ENCODE measurements at places on chromosomes 4 and X. TPM values are rescaled to one million over a fixed set of nuclear protein-coding genes. Genes with fewer than 3 reads are reported as not detected.

DNA sequence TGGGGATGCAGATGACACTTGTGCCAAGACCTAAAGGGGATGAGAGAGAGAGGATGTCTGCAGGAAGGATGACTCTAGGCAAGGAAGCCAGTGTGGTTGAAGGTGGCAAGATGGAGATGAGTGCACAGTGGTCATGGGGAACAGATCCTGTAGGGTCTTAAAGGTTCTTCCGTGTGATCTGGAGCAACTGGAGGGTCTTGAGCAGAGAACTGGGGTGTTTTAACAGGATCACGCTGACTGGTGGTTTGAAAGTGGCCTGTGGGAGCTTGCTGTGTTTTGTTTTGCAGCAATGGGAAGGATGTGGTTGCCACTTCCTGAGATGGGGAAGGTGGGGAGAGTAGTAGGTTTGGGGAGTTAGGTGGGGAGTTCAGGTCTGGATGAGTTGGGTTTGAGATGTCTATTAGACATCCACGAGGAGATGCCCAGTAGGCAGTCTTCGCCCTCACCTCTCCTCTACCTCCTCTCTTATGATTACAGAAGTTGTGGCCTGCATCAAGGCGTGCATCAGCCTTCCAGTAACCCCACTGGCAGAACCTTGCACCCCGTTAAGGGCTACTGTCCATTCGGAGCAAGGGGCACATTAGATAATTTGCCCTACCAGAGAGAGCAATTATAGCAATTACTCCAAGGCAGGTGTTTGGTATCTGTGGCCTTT lies 1.4 kb upstream of the STBD1 start:
- DNase-seq = no peak

DNA sequence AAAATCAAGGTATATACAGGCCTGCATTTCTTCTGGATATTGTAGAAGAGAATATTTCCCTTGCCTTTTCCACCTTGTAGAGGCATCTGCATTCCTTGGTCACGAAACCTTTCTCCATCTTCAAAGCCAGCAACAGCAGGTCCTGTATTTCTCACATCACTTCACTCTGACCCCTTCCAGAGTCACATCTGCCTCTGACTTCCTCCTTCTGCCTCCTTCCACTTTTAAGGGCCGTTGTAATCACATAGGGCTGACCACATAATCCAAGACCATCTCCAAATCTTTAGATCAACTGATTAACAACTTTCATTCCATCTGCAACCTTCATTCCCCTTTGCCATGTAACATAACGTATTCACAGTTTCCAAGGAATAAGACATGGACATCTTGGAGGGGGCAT lies 38.3 kb upstream of the NDP start:
- DNase-seq = no peak

GRCh38 chr4:189279188-189279587 lies 661.5 kb upstream of the FRG1 start:
- DNase-seq = peak; percentile 6

GRCh38 chr4:153645183-153645582 lies 38.9 kb upstream of the TLR2 start:
- no peak for DNase-seq

GRCh38 chrX:130245441-130245840 lies 23.3 kb downstream of the ZNF280C start:
- DNase-seq = peak; percentile 31

- no peak for DNase-seq
Measured at GRCh38 chrX:13261348-13261747, 58.5 kb downstream of the ATXN3L start.

DNA sequence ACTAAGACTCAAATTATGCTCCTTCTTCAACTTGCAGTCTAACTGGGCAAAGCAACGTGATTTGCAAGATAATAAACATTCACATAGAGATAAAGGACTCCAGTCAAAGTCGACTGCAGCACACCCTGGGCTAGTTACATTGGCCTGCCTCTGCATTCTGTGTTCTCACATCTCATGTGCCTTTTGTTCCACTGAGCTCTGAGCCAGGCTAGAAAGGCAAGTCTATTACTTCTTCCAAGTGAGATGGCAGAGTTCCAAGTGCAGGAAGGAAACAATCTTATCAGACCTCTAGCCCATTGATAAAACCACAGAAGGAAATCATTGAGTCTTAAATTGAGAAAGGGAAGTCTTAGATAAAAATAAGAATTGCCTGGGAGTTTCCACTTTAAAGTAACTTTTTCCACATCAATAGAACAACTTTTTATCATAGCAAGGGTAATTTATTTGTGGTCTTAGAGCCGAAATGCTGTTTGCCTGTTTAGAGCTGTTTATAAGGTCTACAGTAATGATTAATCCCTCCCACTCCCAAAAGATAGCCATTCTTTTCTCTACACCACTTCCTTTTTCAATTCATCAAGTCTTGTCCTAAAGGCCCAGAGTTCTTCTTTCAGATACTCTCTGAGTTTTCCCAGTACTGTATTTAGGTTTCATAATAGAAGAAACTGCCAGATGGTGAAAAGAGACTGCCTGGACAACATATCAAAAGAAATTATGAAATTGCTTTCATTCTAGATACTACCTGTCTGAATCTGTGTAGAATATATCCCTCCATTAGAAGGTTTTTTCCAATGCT lies 200.2 kb downstream of the GUCY2F start:
- DNase-seq = peak; percentile 2

DNA sequence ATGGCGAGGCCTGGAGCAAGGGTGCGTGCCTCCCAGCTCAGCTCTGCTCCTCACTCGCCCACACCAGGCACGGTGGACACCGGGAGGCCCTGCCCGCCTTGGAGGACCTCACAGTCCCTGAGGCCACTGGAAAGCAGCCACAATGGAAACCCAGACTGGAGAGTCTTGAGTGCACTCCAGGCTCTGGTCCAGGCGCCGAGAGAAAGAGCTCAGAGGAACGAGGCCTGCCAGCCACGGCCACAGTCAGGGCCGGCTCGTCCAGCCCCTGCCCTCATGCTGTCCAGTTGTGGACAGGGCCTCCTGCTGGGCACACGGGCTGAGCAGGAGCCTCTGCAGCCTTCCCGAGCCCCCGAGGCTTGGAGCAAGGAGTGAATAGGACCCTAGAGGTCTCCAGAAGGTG lies 53.3 kb upstream of the GRPEL1 start:
- DNase-seq = no peak

- peak; percentile 2 for DNase-seq
Measured at GRCh38 chr4:106201373-106201772, 114.6 kb downstream of the TBCK start.

GRCh38 chr4:91751961-91752360 lies 551.8 kb upstream of the GRID2 start:
- no peak for DNase-seq

Gene SERTM2
- 0.22 TPM for polyA plus RNA-seq

Gene PPEF2
- not detected for polyA plus RNA-seq

Gene ARHGAP6
- 12.5 TPM for polyA plus RNA-seq

Gene CLNK
- 0.27 TPM for polyA plus RNA-seq
